Temporal lobe (tissue), 4 donors: ENCODE measurements at places on chromosomes 11 and 22. TPM values are rescaled to one million over a fixed set of nuclear protein-coding genes. Genes with fewer than 3 reads are reported as not detected.

Gene PTGDR2
- 2.0 TPM for total RNA-seq

Gene GTSE1
- 1.7 TPM for total RNA-seq

Gene PATE2
- 0.25 TPM for total RNA-seq

Gene KMT5B
- 123 TPM for total RNA-seq

Gene FAM181B
- total RNA-seq, result 10.3 TPM

Gene SPI1
- total RNA-seq, result 1.7 TPM

Gene AIFM3
- total RNA-seq, result 2.5 TPM

Gene TRIM51
- not detected for total RNA-seq

Gene PARVA
- 4.2 TPM for total RNA-seq

Gene PNPLA5
- total RNA-seq, result 0.25 TPM

Gene SHANK3
- total RNA-seq, result 5.9 TPM

Gene CCDC81
- total RNA-seq, result 2.5 TPM

Gene OVCH2
- not detected for total RNA-seq

Gene KCNQ1
- 0.49 TPM for total RNA-seq
